Effector memory CD4-positive, alpha-beta T cell (primary cell): ENCODE measurements at places on chromosomes 16 and 17.

DNA sequence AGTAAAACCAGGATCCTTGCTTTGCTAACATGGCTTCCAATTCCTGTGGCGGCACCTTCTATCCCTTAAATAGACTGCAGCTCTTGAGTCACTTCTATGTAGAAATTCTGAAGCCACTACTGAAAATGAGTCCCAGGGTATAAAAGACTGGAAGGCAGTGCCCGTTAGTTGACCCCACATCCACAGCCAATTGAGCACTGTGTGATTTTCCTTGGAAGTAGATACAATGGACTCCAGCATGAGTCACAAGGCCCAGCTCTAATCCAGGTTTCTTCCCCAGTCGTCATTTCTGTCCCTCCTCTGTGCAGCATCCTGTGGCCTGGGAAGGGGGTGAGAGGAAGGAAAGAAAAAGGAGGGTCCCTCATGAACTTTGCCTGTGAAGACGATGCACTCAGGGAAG, 69.5 kb downstream of the HLF start:
- no peak for DNase-seq

DNA sequence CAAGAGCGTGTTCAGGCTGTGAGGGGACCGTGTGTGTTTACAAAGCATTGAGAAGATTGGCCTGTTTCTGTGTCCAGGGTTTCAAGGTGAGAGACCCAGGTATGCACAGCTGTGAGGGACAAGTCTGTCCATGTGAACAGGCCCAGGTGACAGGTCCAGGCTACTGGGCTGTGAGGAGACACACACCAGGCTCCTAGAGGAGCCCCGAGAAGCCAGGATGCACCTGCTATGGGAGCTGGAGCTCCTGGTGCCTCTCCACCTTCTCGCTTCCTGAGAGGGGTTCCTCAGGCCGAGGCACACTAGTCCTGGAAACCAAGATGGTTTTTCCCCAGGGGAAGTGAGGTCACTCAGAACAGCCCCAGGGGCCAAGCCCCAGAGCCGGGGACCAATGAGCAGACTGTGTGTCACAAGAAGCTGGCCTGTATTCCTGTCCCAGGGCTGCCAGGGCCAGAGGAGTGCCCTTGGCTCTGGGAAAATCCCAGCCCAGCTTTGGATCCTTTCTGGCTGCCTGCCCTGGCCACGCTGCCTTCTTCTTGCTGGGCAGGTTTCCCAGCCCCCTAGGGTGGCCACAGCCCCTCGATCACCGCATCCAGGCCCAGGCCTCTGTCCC, 153.4 kb upstream of the PLCG2 start:
- DNase-seq, result no peak

GRCh38 chr16:83676086-83676485, 131.7 kb upstream of the HSBP1 start:
- DNase-seq, result no peak

- no peak for DNase-seq
Measured at GRCh38 chr17:77798481-77798880, 160.0 kb upstream of the TNRC6C start.

DNA sequence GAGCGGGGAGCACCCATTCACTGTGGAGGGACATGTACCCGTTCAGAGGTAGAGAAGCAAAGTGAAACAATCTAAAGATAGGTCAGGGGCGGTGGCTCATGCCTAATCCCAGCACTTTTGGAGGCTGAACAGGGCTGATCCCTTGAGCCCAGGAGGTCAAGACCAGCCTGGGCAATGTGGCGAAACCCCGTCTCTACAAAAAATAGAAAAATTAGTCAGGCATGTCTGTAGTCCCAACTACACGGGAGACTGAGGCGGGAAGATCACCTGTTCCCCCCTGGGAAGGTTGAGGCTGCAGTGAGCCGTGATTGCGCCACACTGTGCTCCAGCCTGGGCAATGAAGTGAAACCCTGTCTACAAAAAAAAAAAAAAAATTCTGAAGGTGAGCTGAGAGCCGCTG, 21.7 kb downstream of the MYL4 start:
- DNase-seq, result no peak

DNA sequence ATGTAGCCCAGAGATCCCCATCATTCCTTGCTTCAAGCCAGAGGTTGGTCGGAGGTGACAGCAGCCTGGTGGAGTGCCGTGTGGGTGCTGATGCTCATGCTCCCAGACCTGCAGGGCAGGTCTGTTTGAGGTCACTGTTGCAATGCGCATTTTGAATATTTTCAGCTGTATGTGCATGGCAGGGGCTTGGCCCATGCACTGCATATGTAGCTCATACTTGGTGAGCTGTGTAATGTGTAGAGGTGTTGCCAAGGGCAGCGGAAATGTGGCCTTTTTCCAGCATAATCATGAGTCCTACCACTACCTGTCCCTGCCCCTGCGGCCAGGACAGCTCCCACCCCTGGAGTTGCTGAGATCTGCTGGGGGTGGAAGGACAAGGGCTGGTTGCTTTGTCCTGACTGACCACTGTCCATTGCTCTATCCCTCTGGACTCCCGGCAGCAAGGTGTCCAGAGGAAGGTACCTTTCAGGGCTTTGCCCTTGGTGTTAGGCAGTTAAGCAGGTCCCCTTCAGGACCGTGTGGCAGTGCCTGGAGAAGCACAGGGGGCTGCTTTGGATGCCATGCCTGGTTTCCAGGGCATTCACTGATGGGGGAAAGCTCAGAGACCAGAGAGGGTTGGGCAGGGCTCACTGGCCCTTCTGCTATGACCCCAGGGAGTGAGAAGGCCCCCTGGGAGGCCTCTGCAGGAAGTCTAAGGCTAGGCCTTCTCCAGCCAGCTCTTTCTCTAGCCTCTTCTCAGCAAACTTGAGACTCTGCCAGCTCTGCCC, 215.2 kb downstream of the NTN1 start:
- no peak for DNase-seq

DNA sequence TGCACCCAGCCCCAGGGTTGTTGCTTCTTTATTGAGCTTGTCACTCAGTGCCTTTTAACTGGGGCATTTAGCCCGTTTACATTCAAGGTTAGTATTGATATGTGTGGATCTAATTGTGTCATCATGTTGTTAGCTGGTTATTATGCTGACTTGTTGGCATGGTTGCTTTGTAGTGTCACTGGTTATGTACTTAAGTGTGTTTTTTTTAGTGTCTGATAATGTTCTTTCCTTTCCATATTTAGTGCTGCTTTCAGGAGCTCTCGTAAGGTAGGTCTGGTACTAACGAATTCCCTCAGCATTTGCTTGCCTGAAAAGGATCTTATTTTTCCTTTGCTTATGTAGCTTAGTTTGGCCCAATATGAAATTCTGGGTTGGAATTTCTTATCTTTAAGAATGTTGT, 33.5 kb downstream of the NF1 start:
- no peak for DNase-seq

DNA sequence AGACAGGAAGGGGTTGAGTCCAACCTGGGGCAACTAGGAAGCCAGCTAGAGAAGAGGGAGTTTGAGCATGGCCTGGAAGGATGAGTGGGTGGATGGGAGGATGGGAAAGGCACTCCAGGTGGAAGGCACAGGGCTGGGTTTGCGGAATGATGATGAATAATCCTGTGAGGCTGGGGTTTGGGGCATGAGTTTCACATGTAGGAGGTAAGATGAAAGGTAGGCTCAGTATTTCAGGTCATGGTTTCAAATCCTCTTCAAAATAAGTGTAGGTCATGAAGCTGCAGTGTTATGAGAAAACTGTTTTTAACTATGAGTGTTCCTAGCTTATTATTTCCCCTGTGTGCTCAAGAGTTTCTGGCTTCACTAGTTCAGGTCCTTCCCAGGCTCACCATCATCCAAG, 130.3 kb downstream of the SKAP1 start:
- no peak for DNase-seq

DNA sequence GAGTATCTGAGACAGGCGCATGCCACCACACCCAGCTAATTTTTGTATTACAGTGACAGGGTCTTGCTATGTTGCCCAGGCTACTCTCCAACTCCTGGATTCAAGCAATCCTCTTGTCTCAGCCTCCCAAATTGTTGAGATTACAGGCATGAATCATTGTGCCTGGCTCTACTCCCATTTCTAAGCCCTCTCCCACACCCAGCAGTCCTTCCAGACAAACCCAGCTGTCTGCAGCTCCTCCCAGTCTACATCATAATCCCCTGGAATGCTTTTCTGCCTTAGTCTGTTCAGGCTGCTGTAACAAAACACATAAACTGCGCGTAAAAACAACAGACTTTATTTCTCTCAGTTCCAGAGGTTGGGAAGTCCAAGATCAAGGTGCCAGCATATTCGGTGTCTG, 144.5 kb downstream of the GRIN2A start:
- no peak for DNase-seq

GRCh38 chr17:336110-337021, 16.2 kb downstream of the RPH3AL start:
- no peak for DNase-seq

- no peak for DNase-seq
Measured at GRCh38 chr16:1579214-1579613, 32.7 kb downstream of the IFT140 start.

- no peak for DNase-seq
Measured at GRCh38 chr17:74763565-74764387, 12.4 kb downstream of the NAT9 start.

GRCh38 chr16:56450275-56450985, 702 bp downstream of the NUDT21 start:
- no peak for DNase-seq

GRCh38 chr17:82705756-82706155, 7.3 kb upstream of the RAB40B start:
- DNase-seq, result no peak

DNA sequence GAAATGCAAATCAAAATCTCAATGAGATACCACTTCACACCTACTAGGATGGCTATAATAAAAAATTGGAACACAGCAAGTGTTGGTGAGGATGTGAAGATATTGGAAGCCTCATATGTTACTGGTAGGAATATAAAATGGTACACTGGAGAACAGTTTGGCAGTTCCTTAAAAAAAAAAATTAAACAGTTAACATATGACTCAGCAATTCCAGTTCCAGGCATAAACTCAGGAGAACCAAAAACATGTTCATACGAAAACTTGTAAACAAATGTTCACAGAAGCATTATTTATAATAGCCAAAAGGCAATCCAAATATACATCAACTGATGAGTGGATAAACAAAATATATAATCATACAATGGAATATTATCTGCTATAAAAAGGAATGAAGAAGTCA, 28.2 kb downstream of the ZNF652 start:
- DNase-seq, result no peak

- no peak for DNase-seq
Measured at GRCh38 chr16:65249768-65250167, 127.9 kb upstream of the CDH11 start.

DNA sequence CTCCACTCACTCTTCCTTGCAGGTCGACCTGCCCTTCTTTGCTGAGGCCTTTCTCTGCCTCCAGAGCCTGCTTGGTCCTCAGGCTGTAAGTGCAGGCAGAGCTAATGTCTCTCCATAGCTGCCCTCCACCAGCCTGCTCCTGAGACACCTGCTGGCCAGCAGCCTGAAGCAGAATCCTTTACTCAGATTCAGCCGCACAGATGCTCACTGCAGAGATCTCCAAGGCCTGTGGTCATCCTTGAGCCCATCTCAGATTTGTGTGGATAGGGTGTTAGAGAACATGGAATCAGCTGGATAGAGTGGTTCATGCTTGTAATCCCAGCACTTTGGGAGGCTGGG, 11.5 kb downstream of the DEXI start:
- no peak for DNase-seq

- no peak for DNase-seq
Measured at GRCh38 chr16:3789375-3790099, 72.2 kb upstream of the TRAP1 start.

DNA sequence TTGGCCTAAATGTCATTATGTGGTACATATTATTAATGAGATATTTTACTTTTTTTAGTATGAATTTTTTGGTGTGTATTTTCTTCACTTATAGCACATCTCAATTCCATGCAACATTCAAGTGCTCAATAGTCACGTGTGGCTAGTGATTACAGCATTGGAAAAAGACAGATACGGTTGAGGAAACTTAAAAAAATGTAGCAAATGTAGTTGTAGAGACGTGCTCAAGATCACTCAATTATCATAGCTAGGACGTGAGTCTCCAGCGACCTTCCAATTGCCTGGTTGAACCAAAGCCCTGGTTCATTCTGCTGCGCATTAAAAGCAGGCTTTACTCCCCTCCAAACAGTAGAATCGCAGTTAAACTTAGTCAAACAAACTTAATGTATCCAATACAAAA, 1.2 kb upstream of the LIG3 start:
- DNase-seq, result no peak

DNA sequence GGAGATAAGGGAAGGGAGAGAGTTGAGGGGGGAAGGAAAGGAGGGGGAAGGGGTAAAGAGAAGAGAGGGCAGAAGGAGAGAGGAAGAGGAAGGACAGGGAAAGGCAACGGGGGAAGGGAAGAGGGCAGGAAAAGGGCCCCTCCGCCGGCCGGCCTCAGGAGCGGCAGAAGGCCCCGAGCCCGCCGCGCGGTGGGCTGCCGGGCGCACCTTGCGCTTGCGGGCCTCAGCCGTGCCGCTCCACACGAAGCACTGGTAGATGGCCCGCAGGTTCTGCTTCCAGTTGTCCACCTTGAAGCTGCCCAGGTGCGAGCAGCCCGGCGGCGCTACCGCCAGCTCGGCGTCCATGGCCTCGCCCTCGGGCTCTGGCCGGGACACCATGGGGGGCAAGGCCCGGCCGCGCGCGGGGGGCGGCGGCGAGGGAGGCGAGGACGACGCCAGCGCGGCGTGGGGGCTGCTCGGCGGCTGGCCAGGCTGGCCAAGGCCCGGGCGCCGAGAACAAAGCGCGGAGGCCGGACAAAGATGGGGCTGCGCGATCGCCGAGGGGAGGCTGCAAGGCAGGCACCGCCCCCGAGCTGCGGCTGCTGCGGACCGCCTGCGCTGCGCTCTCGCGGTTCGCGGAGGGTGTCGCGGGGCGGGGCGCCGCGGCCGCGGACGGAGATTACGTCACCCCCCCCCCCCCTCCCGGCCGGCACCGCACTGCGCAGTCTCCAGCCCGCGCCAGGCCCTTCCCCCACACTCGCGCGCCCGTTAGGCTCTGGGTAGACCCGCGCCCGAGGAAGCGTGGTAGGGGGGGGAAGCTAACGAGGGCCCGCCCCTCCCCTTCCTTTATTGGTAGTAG, at the start of gene USP22:
Gene USP22, minus strand, starts transcription at position 554 of the 838 bp plus-strand sequence. Its CDS starts 176 bp downstream, at position 378.
- DNase-seq, result peak; percentile 30

GRCh38 chr17:50966163-50966666, 100.1 kb upstream of the TOB1 start:
- DNase-seq, result no peak

GRCh38 chr17:9676820-9677310, 31.5 kb downstream of the USP43 start:
- no peak for DNase-seq

DNA sequence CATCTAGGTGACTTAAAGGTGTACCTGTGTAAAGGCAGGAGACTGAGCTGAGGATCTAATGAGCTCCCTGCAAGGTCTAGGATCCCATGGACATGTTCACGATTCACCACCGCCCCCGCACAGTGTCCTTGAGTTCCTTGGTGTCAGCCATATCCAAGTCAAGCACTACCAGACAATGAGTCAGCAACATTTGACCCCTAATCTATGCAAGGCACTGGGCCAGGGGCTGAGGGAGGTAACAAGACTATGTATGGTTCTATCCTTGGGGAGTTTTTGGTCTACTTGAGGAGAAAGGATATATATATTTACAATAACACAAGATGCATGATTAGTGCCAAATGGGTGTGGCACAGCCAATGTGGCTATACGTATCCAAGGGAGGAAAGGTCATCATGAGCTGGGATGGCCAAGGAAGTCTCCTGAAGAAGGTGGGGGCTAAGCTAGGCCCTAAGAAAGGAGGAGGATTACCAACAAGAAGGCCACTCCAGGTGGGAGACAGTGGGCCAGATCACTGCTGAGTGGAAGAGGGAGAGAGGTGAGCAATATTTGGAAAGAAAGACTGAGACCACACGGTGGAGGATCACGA, 35.0 kb downstream of the ITGB3 start:
- no peak for DNase-seq
